CD4-positive, alpha-beta T cell treated with Interleukin-1 beta for 1 hour (primary cell): ENCODE measurements at places on chromosomes 12 and 14.

DNA sequence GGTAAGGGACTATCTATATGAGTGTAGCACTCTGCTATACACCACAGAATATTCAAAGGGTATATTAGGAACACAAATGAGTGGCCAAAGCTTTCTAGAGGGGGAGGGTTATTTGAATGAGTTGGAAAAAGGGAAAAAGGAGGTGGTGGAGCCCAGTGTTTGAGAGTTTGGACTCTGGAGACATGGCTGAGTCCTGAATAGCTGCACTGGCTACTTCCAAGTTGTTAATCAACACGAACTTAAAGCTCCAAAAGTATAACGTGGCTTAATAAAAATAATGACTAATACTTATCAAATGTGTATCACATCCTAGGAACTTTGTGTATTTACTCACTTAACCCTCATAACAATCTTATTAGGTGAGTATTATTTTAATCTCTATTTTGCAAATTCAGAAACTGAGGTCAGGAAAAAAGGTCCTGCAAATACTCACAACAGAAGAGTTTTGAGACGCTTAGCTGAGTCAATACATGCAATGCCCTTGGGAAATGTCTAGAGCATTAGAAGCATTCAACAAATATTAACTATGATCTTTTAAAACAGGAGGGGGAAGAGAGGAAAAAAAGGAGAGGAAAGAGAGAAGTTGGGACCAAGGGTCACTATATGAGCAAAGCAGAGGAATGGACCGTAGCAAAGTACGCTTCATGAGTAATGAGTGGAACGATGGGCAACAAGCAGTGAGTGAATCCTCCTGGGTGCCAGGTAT, 189.5 kb upstream of the HMGA2 start:
- no peak for DNase-seq

DNA sequence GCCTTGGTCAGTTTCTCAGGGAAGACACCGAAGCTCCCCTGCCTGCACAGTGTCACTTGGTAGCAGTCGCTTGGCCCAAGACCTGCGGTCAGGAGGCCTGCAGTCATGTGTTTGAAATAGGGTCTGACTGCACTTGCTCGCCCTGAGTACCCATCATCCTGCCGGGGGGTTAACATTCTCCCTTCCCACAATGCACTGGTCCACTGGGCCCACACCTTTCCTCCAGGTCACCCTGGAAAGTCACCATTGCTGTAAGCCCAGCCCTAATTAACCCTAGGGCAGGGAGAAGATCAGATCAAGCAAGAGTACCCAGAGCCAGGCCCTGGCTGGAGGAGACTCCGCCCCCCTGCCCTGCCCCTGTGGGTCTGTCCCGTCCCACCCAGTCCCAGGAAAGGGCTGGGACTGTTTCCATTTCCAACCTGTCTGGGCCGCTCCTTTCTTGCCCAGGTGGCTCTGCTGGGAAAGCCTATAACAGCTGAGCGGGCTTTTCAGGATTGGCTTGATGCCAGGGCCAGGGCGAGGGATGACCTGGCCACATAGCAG, 87.1 kb downstream of the ZFP36L1 start:
- no peak for DNase-seq

DNA sequence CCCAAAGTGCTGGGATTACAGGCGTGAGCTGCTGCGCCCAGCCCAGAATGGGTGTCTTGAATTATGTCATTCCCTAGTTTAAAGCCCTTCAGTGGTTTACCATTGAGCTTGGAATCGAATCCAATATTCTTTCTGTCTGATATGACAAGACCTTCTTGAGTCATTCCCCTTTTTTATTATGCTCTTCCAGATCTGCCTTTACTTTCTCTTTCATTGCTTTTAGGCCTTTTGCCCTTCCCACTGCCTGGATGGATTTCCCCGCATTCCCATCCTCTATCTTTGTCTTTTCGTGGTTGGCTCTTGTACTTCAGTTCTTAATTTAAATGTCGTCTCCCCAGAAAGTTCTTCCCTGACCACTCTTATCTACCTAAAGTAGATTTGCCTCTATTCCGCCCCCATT, 1.6 kb downstream of the TRAFD1 start:
- no peak for DNase-seq

DNA sequence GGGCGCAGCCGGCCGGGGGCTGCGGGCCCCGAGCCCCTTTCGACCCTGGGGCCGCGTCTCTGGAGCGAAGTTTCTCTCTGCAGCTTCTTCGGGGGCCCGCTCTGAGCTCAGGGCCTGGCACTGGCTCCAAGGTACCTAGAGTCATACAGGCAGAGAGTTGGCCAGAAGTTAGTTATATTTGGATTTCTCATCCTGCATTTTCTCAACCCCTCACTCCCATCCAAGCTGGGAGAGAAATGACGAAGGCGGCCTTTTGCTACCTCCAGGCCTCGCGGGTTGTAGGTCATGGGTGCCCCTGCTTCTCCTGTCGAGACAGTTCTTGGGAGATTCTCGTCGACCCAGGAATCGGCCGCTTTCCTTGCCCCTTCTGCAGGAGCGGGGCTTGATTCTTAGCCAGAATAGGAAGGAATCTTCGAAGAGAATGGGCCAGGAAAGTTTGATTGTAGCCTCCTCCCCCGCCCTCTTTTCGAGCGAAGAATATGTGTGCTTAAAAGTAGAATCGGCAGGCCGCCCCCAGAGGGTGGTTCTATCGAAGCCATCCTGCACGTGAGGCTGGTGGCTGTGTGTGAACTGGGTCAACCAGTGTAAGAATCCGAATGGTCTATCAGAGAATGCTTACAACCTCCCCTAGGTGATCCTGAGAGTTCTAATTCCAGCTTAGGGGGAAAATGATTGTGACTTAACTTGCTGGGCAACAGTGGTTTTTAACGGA, 785 bp downstream of the MLEC start:
- DNase-seq = peak; percentile 24

- DNase-seq = no peak
Measured at GRCh38 chr14:44154874-44155273, 352.2 kb downstream of the FSCB start.

DNA sequence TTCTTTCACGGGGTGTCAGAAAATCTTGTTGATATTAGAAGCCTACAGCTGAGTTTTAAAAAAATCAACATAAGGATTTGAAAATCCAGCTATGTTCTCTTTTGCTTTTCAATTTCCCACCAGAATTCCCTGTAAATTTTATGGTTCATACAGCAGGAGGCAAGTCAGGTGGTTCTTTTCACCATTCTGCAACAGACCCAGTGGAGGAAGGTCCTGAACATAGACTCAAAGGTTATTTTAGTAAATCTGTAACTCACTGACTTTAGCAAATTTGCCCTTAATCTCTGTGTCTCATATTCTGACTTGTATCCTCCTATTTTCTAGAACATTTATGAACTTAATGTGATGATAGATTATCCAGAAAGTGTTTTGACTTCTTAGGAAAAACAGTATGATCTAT, 235.4 kb upstream of the E2F7 start:
- no peak for DNase-seq

- DNase-seq = no peak
Measured at GRCh38 chr14:51367600-51367931, 127.5 kb downstream of the TMX1 start.

GRCh38 chr12:26226629-26227360, 31.4 kb downstream of the SSPN start:
- no peak for DNase-seq

DNA sequence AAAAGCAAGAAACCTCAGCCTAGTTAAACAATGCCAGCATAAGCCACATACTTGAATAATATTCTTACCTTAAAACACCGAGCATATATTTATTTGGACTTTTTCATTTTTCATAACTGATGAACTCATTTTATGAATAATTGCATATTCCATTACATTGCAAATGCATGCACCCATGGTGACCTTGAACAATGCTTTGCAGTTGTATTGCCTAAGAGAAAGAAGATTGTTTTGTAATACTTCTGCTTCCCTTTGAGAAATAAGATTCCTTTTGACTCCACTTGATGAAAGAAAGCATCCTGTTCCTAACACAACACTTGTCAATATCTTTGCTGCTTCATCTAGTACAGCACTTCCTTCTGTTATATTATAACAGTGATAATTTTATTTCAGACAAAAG, 1182.2 kb downstream of the FLRT2 start:
- no peak for DNase-seq

DNA sequence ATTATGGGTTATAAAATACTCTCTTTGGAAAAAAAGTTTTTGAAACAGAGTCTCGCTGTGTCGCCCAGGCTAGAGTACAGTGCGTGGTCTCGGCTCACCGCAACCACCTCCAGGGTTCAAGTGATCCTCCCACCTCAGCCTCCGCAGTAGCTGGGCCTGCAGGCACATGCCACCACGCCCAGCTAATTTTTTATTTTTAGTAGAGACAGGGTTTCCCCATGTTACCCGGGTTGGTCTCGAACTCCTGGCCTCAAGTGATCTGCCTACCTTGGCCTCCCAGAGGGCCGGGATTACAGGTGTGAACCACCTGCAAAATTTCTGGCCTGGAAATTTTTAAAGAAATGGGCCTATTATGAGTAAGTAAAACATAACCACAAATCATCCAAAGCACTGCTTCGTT, 3.8 kb downstream of the USP15 start:
- DNase-seq = peak; percentile 21

GRCh38 chr14:74670726-74671411, 42.0 kb downstream of the AREL1 start:
- DNase-seq = no peak

DNA sequence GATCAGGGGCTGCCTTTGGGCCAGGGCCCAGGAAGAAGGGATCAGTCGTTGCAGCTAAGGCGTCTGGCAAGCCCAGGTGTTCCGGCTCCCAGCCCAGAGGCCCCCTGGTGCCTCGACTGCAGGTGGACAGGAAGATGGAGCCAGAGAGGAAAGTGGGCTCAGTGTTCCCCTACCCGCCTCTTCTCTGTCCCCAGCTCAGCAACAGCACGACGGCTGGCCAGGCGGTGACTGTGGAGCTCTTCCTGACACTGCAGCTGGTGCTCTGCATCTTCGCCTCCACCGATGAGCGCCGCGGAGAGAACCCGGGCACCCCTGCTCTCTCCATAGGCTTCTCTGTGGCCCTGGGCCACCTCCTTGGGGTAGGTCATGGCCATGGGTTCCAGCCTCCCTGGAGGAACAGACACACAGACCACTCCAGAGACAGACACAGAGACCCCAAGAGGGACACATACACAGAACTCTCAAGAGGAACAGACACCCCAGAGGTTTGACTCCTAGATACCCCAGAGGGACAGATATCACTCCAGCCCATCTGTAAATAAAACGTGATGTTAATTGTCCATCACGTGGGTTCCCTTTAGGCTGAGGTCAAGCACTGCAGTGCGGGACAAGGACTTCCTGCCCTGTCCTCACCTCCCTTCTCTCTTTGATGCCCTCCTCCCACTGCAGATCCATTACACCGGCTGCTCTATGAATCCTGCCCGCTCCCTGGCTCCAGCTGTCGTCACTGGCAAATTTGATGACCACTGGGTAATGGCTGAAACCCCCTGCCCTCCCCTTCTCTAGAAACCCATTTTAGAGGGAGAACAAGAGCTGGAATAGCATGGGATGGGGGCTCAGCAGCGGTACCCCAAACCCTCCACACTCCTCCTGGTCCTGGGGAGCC, 3.7 kb downstream of the AQP2 start:
- no peak for DNase-seq

DNA sequence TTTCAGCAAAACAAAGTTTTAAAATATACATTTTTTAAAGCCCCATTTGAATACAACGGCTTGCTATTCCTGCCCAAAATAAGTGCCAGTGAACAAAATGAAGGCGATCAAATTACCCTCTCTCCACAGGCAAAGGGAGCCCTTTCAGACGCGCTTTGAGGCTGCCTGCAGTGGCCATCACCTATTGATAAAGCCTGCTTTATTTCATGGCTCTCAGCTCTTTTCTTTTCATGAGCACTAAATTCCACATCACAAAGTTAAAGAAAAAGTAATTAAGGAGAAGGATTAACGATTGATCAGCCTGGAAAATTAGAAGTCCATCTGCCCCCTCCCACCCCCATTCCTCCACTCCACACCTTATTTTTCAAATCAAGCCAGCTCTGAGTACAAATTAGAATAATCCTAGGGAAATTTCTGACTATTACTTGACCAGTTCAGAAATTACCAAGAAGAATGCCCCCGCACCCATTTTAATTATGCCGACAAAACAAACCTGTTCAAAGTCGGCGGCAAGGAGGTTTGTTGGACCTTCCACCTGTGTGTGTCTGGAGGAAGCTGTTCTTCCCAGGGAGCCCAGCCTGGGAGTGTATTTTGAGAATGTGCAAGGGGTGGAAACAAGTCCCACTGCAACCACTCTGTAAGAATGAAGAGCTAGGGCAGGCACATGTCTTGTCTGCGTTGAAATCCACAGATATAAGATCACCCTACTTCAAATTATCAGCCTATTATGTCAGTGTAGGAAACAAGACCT, 64.2 kb upstream of the RIC8B start:
- DNase-seq = no peak
